K562 (cell line): ENCODE measurements at places on chromosomes 6 and 20. TPM values are rescaled to one million over a fixed set of nuclear protein-coding genes. Genes with fewer than 3 reads are reported as not detected.

The ZNF343 gene
- total RNA-seq, result 6.1 and 6.3 TPM in 2 replicates

The RALGAPA2 gene
- total RNA-seq, result 2.3 and 2.7 TPM in 2 replicates

The SLC22A7 gene
- not detected in 2 replicates for total RNA-seq

DNA sequence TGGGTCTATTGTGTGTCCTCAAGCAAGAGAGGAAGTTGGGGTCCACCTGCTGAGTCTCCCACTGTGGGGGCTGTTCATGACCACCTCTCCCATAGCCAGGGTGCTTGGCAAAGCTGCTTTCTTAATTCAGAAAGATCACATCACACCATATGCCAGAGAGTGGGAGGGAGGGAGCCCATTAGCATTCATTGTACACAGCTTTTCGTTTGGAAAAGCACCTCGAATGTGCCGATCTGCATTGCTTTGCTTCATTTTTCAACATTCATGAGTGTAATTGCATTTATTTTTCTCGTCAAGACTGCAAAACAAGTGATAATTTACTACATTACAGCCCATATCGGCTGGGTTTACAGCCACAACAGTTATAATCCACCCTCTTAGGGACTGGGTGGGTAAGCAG, 327.3 kb downstream of the PTPRT start:
- DNase-seq, result no peak

The PTCHD4 gene
- total RNA-seq, result not detected in 2 replicates
